D341Med (cell line): ENCODE measurements at places on chromosomes 11 and 22.

- DNase-seq: peak; percentile 85
Measured at GRCh38 chr11:396948-397548, 3.0 kb downstream of the PKP3 start.

DNA sequence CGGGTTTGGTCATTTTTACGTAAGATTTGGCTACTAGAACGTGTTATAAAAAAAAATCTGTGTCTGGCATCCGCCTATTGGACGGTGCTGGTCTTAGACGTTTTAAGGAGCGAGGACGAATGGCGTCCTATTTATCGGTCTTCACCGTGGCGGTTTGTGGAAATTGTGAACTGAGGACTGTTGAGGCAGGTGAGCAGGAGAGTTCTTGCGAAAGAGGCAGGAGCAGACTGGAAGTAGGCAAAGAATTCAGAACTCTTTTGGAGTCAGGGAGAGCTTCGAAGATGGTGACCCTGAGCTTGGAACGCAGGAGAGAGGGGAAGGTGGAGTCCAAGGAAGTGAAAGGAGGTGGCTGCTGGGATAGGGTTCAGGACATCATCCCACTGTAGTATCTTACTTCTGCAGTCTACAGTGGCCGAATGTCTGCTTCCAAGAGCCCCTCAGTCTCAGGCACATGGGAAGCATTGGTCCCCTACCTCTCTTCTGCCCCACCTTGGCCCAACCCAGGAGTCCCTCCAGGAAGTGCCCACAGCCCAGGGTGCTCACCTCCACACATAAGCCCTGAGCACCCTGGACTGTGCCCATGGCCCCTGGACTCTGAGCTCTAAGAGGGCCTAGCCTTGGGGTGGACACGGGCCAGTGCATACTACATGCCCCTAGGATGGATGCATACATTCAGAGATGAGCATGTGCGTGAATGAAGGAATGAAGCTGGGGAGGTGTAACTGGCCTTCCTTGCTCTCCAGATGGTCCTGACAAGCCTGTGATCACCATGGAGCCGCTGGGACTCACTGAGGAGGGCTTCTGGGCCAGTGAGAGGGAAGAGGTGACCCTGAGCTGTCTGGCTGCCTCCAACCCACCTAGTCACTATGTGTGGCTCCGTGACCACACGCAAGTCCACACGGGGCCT is 3.7 kb downstream of the VSIG10L2 start:
- no peak for DNase-seq

DNA sequence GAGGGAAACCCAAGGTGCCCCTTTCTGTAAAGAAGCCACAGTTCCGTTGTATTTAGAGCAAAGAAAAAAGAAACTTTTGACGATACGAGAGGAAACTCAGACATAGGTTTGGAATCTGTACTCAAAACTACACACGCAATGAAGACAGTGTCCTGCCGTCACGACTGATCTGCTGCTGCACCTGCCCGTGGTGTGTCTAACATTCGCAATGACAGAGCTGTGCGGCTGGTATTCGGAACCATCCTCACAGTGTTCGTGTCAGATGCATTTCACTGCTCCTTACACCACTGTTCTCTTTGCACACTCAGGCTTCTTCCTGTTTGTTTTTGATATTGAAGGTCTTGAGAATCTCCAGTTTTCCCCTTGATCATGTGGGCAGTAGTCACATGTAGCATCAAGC is 84.8 kb downstream of the RTL6 start:
- no peak for DNase-seq

GRCh38 chr11:126101930-126102283 is 39.2 kb upstream of the CDON start:
- DNase-seq: no peak

GRCh38 chr22:50569896-50570535 is 7.3 kb upstream of the SYCE3 start:
- DNase-seq: no peak

DNA sequence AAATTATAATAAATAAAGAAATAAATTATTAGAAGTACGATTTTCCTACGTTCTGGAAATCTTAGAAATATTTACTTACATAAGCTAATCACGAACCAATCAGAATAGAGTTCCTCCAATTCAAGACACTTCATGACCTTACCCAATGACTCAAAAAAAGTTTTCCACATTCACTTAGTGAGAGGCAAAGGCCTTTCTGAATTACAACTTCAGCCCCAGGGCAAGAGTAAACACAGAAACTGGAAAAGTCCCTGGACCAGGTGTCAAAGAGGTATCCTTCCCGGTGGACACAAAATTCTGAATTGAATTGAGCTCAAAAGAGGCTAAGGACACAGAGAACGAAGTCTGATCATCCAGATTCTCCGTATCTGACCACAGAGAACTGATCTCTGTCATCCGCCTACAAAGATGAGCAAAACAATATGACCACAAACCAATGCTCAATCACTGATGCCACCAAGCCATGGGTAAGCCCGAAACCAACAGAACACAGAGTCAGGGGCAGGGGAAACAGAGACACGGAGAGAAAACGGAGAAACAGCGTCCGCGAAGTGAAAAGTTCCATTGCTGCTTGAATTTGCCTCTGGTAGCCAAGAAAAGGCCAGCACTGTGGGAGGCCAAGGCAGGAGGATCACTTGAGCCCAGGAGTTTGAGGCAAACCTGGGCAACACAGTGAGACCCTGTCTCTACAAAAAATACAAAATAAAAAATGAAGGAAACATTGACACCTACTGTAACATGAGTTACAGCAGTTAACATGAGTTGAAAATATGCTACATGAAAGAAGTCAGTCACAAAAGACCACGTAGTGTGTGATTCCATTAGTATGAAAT is 6.8 kb downstream of the BID start:
- no peak for DNase-seq

DNA sequence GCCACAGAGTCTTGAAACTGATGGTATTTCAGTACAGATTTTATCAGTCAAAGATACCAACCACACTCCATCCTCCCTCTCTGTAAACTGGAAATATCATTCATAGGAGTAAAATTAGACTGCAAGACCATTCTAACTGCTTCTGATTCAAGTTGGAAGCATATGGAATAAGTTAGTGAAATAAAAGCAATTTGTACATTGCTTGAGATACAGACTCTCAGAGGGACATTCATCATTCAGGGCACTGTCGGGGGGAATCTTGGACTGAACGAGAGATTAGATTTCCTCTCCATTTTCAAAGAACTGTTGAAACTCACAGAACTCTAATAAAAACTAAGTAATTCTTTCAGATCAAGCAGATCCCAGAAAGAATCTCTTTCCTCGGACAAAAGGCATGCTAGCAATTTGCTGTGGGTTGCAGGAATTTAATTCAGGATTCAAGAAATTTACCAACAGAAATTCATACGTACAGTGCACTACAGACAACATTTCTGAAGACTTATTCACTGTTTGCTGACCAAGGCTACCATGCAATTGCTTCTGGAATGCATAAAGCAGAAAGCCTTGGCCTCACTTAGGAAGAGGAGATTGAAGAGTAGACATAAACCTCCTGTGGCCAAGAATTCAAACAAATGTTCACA is 34.1 kb downstream of the PAMR1 start:
- no peak for DNase-seq

- no peak for DNase-seq
Measured at GRCh38 chr22:25025491-25026400, 73.2 kb downstream of the KIAA1671 start.

GRCh38 chr11:19088791-19089190 is 28.2 kb upstream of the ZDHHC13 start:
- no peak for DNase-seq

GRCh38 chr11:12975195-12975594 is 33.9 kb upstream of the RASSF10 start:
- no peak for DNase-seq

DNA sequence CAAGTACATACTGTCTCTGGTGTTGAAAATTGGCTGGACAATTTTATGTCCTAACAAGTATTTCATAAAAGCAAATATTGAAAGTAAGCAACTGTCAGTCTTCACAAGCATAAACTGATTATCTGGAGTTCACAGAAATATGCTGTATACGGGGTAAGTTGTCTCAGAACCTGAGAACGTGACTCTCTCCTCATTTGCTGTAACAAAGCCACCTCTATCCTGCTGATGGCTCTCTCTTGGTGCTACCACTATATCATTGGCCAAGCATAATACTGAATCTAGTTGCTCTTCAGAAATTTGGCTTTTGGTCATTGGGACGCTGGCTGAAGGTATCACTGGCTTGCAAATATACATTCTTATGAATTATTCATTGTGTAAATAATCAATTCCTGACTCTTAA is 1078.0 kb downstream of the LRRC4C start:
- no peak for DNase-seq

DNA sequence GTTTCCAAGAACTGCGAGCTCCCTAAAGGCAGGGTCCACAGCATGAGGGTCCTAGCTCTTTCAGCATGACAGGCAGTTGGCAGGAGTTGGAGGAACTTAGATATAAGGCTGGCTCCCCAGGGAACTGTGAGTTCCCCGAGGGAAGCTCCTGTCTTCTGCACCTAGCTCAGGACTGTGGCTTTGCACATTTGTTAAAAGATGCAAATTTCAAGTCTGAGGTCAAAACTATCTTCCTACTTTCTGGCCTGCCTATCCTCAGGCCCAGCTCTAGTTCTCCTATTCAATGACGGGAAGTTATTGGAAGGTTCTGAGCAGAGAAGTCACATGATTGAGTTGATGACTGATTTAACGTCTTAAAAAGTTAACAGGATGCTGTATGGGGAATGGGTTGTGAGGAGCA is 11.7 kb upstream of the UCP3 start:
- no peak for DNase-seq

GRCh38 chr22:26648528-26649388 is 8.6 kb upstream of the MIAT start:
- DNase-seq: no peak

DNA sequence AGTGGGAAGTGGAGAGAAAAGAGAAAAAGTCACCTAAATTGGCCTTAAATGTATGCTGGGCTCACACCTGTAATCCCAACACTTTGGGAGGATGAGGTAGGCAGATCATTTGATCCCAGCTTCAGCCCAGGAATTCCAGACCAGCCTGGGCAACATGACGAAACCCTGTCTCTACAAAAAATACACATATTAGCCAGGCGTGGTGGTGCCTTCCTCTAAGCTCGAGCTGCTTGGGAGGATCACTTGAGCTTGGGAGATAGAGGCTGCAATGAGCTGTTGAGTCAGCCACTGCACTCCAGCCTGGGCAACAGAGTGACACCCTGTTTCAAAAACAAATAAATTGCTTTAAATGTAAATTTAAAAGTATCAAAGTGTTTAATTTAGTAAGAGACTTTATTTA is 3.9 kb downstream of the CBL start:
- no peak for DNase-seq

DNA sequence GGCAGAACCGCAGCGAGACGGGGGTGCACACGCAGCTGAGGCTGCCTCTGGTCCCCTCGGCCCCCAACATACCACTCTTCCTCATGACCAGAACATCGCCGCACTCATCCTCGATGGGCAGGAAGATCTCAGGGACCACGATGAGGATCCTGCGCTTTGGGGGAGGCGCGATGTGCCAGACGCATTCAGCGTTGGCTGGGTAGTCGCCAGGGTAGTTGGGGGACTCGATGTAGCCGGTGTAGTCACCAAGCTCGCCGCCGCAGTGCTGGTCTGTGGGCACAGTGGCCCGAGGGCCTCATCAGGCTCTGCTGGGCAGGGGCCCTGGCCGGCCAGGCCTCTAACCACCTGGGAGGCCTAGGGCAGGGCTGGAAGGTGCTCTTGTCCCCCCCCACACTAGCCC is 23.0 kb upstream of the TTLL12 start:
- DNase-seq: no peak

DNA sequence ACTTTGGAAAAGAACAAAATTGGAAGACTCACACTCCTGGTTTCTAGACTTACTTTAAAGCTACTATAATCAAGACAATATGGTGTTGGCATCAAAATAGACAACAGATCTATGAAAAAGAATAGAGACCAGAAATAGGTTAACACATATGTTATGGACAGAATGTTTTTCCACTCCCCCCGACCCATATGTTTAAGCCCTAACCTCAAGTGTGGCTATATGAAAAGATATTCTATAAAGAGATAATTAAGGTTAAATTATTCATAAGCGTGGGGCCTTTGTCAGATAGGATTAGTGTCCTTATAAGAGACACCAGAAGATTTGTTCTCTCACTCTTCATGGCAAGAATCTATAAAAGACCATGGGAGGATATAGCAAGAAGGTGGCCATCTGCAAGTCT is 440.0 kb downstream of the AASDHPPT start:
- DNase-seq: no peak

DNA sequence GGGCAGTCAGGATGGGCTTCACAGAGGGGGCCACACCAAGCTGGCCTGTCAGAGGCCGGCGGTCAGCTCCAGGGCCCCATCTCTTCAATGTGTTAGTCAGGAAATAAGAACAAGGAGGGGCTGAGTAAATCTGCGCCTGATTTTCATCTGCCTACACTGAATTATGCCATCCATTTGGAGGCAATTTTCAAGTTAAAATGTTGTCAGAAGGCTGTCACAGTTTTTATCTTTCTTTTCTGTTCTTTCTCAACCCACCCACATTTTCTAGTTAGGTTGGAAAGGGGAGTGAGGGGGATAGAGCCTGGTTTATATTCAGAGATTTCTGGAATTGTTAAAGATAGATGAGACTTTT is 18.8 kb downstream of the ADORA2A start:
- no peak for DNase-seq

DNA sequence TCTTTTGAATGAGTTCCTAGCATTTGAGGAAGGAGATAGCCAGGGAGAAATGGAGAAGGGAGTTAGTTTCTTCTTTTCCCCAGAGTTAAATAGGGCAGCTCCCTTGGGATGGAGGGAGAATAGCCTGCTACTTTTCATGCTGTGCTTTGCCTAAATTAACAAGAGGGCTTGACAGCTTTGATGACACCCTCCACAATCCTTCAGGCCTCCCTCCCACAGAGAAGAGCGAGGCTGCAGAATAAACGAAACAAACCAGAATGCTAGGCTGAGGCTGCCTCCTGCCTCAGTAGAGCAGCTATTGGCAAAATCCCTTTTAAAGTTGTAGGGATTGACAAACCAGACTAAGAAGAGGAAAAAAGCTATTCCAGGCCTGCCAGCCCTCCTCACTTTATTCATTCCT is 94.6 kb downstream of the C11orf58 start:
- no peak for DNase-seq

DNA sequence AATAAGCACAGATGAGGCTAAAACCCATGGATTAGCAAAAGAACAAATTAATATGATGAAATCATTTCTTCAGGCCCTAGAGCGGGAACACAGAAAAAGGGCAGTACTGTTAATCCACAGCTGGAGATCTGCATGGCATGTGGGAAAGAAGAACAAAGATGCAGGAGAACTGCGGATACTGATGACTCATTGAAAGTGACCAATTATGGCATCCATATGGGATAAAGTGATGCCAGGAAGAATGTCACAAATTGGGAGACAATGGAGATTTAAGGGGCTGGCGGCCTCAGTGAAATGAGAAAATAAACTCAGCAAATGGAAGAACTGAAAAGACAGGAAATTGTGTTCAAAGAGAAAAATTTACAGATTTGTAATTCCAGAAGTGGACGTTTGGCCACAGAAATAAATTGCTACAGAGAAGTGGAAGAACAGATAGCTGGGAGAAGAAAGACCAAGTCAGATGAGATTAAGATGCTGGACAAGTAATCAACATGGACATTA is 39.4 kb downstream of the SIK3 start:
- DNase-seq: no peak
